Epithelial cell of umbilical artery (primary cell): ENCODE measurements at places on chromosomes 16 and 17. TPM values are rescaled to one million over a fixed set of nuclear protein-coding genes. Genes with fewer than 3 reads are reported as not detected.

RAB37 gene
- under 0.01 and 0.46 TPM in 2 replicates for total RNA-seq

SLC22A31 gene
- 0.15 and 2.3 TPM in 2 replicates for total RNA-seq

CD79B gene
- total RNA-seq, result 0.65 and 2.0 TPM in 2 replicates

KRTAP4-5 gene
- not detected in 2 replicates for total RNA-seq

TPSD1 gene
- total RNA-seq, result not detected in 2 replicates

TLCD2 gene
- 0.91 and 0.97 TPM in 2 replicates for total RNA-seq

SLC25A10 gene
- 17.5 and 21.6 TPM in 2 replicates for total RNA-seq

DPEP2 gene
- 1.1 TPM in 1 of 2 replicates, not detected in the other for total RNA-seq

MYLK3 gene
- under 0.01 and 0.30 TPM in 2 replicates for total RNA-seq

PYY gene
- total RNA-seq, result not detected in 2 replicates

NOB1 gene
- 22.7 and 24.8 TPM in 2 replicates for total RNA-seq

FBXW10B gene
- total RNA-seq, result 0.15 TPM in 1 of 2 replicates, not detected in the other

TNFRSF13B gene
- not detected in 2 replicates for total RNA-seq

FOXN1 gene
- not detected in 2 replicates for total RNA-seq

C16orf96 gene
- not detected in 2 replicates for total RNA-seq

ABCA10 gene
- 0.32 and 1.1 TPM in 2 replicates for total RNA-seq

ABCA9 gene
- 2.3 and 11.7 TPM in 2 replicates for total RNA-seq

UBFD1 gene
- total RNA-seq, result 53.9 and 159 TPM in 2 replicates

SHISA6 gene
- total RNA-seq, result not detected in 2 replicates

ABCC6 gene
- total RNA-seq, result under 0.01 and 1.4 TPM in 2 replicates
